HS-27A (cell line): ENCODE measurements at places on chromosomes 5 and 9.
A peak's percentile ranks its signal among the peaks of the same experiment; 100 is the strongest.

- no peak for DNase-seq
Measured at GRCh38 chr5:170614065-170614490, 110.3 kb downstream of the KCNIP1 start.

DNA sequence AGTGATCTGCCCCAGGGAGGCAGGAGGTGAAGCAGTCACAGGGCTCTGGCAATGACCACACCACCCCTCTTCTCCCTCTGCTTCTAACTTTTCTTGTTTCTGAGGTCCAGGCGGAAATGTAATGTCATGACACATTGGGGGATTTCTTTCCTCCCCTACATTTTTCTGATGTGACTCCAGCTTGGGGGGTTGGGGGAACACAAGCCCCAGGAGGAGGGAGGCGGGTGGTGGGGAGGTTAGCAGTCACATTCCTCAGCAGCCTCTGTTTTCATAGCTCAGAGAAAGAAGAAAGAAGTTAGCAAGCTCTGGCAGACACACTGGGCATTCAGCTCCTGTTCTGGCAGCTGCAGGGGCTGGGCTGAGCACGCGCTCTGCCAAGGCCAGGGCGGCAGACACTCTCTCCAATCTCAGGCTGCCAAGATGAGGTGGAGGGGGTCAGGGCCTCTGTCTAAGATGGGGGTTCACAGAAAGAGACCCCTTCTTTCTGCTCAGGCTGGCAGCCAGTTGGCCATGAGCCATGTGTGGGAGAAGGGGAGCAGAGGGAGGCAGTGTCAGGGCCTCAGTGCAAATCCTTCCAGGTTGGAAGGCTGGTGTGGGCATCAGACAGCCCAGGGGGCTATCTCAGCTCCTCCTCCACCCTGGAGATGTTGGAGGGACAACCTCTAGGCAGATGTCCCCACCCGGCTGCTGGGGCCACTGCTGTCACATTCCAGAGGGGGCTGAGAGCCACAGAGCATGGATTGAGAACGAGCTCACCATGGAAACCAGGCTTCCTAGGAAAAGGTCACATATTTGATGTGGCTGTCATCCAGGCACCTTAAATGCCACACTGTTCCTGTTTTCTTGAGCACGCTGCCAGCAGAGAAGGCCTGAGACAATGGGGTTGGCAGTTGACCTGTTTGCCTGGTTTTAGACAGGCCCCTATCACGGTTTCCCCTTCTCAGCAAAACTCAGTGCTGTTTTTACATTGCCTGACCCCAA is 20.1 kb upstream of the PFDN1 start:
- DNase-seq: peak; percentile 80

GRCh38 chr5:31911291-31912265 is 262.5 kb downstream of the GOLPH3 start:
- no peak for DNase-seq

DNA sequence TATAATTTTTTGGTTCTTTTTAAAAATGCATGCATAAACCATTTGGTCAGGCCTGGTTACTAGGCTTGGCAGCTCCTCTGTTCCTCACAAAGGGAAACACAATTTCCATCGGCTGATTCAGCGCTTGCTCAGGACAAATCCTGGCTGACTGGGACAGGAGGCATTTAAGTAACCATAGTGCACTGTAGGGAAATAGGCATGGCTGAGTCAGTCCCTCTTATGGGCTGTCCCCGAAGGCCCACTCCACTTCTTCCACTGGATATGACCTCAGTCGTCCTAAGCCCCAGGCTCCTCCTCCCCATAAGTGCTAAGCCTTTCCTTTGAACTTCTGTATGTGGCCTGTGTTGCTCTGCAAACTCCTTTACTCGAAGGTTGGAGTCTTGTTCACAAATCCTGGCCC is 71.2 kb upstream of the GLIS3 start:
- no peak for DNase-seq

GRCh38 chr9:104815851-104816565 is 52.1 kb downstream of the NIPSNAP3B start:
- no peak for DNase-seq

GRCh38 chr9:86966852-86967511 is 19.7 kb upstream of the GAS1 start:
- DNase-seq: no peak

GRCh38 chr9:18360005-18360404 is 113.9 kb upstream of the ADAMTSL1 start:
- DNase-seq: no peak

DNA sequence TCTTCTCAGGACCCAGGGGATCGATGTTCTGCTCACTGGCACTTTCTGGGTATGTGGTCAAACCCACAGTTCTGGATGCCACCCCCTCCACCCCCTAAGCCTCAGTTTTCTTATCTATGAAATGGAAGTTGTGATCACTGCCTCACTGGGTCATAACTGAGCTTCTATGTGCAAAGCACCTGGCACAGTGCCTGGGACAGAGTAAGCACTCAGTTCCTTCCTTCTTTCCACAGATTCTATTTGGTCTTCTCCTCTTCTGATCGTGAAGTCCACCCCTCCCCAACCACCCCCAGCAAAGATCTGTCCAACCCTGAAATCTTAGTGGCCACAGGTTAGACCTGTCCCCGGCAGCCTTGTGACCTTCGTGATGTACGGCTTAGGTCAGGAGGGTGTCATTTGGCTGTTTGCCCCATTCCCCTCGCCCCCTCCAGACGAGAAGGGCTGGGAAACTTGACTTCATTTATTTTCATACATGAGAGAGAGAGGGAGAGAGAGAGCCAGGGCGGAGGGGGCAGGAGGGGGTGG is 181.4 kb downstream of the FGF18 start:
- no peak for DNase-seq

- DNase-seq: no peak
Measured at GRCh38 chr5:33229216-33229615, 211.5 kb upstream of the TARS1 start.

- no peak for DNase-seq
Measured at GRCh38 chr9:32709871-32710270, 73.5 kb upstream of the TMEM215 start.

DNA sequence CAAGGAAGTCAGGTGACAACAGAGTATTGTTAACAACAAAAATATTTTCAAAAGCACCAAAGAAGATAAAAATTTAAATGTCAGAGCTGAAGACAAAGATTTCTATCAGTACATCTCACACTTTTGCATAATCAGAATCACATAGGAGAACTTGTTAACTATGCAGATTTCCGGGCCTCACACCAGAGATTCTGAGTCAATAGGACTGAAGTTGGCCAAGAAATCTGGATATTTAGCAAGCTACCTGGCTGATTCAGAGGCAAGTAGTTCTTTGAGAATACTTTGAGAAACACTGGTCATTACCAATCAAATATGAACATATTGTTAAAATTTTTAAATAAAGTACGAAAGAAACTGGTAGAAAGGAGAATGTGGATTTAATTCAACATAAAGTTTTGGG is 80.5 kb upstream of the GLIS3 start:
- no peak for DNase-seq

DNA sequence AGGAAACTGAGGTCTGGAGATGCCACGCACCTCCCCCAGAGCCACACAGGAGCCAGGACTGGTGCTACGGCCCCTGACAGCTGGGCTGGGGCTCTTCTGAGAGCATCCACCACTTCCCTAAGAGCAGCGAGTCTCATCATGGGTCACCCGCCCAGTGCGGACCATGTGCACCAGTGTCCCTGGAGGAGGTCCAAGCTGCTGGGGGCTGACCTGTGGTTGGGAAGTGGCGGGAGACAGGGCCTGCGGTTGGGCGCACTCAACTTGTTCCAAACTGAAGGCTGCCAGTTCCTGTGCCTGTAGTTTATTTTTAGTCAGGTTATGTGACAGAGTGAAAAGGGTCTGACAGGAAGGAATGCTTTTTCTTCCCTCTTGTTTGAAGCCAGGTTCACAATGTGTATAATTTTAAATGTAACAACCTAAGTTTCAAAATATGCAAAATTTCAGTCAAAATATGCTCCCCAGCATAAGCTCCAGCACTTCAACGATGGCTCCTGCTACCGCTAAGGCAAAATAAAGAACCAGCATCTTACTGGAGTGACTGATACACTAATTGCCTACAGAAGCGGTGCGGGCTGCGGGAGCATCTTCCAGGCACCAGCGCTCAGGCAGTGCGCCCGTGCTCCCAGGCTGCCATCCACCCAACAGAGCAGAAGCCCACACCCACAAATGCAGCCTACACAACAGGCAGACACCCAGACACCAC is 14.8 kb downstream of the BARHL1 start:
- DNase-seq: no peak

DNA sequence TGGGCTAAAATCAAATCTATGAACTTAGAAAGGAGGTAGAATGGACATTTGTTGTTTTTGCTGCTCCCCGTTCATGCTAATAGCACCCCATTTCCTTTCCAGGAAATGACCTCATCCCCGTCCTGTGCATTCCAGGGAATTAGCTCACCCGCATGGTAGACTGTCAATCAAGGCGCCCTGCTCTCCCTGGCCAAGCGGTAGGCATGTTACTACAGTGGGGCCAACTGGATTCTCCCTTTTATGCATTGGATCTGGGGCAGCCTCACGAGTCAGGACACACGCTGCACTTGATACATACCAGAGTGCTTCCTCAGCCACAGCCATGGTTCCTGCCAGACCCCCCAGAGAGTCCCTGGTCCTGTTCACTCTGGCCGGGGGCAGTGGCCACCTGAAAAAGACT is 111.0 kb upstream of the PTCH1 start:
- DNase-seq: no peak

- no peak for DNase-seq
Measured at GRCh38 chr5:160036884-160037283, 27.9 kb downstream of the TTC1 start.

GRCh38 chr5:113331209-113331551 is 103.6 kb downstream of the TSSK1B start:
- no peak for DNase-seq

- no peak for DNase-seq
Measured at GRCh38 chr9:85262333-85262732, 479.4 kb downstream of the AGTPBP1 start.

DNA sequence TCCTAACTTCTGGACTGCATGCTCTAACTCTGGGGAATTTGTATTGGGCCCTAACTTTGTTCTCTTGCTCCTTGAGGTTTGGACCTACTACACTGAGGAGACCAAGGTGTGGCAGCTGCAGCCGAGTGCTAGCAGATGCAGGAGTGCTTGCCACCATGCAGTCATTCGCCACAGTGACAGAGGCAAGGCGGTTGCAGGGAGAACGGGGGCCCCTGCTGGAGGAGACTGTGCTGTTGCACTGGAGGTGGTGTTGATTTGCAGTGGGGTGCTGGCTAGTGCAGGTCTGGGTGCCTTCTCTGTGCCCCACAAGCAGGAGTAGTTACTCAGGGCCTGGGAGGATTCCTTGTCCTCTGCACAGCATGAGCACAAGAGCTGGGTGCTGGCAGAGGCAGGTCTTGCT is 22.4 kb upstream of the DIRAS2 start:
- no peak for DNase-seq

GRCh38 chr9:131798246-131798645 is 58.4 kb upstream of the RAPGEF1 start:
- no peak for DNase-seq
